ENCODE measurements at places on chromosomes 7 and 10. TPM values are rescaled to one million over a fixed set of nuclear protein-coding genes. Genes with fewer than 3 reads are reported as not detected.

DNA sequence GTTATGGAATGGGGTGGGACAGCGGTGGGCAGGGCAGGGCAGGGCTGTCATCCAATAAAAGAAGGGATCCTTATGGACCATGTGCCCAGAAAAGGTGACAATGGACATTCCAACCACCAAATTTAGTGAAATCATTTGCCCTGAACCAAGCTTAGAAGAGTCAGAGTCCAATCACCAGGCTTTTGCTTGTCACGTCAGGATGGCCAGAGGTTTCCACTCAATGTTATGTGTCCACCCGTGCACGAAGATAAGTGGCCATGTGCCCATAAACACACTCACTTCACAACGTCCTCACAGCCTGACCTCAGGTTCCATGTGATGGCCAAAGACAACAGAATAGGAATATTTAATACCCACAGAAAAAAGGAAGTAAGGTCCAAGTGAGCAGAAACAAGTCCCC lies 36.6 kb upstream of the PLPP4 start:
- DNase-seq: no peak

GRCh38 chr7:106279425-106280197 lies 5.2 kb downstream of the NAMPT start:
- DNase-seq: no peak

EFCAB10 gene
- not detected for total RNA-seq

PAPOLB gene
- not detected for total RNA-seq

SPDYE11 gene
- not detected for total RNA-seq

DNA sequence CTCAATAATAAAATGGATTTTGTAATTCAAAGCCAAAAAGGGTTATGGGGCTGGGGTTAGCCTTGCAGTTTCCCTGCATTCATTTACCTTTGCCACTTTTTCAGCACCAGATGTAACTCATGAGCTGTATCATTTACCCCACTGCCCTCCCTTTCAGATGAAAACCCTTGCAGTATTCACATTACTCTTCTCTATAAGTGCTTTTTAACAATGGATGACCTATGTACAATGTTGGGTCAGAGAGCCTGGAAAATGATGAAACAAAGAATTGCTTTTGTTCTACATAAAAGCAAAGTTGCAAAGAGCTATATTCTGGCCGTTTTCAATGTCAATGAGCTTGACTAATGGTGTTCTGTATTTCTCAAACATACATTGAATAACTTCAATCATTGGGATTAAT lies 189.7 kb downstream of the TMEM26 start:
- no peak for DNase-seq

GRCh38 chr10:111123883-111124282 lies 47.1 kb downstream of the ADRA2A start:
- DNase-seq: no peak

DNA sequence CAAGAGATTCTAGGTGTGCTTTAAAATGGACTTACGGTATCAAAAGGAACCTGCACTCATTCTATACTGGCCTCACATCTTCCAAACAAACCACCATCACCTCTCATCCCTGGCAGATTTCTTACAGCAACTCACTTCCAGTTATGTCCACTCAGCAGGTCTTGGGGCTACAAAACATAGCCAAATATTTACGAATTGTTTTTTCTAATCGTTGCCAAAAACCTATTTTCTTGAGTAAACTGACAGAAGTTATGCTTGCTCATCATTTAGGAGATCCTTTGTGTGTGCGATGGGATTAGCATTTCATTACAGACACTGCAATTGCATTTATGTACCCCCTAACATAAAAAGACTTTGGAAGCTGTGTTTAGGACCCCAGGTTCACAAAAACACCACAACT lies 2.7 kb downstream of the KCNMA1 start:
- DNase-seq: no peak

- DNase-seq: no peak
Measured at GRCh38 chr7:1815051-1815481, 145.0 kb downstream of the ELFN1 start.

DNA sequence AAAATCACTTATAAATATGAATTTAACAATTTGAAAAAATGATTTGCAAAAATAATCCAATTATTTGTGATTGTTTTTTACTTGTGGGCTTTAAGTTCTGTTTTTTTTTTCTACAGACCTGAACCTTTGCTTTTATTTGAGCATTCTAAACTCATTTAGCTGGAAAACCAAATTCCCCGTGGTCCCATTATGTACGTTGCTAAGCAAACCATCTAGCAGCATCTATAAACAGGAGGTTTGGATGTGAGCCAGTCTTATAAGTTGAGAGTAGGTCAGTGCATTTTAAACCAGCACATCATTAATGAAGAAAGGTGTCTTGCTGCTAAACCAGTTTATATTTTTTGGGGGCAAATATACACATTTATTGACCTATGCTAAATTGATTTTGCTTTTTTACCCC lies 77.3 kb downstream of the LRRN3 start:
- no peak for DNase-seq

DNA sequence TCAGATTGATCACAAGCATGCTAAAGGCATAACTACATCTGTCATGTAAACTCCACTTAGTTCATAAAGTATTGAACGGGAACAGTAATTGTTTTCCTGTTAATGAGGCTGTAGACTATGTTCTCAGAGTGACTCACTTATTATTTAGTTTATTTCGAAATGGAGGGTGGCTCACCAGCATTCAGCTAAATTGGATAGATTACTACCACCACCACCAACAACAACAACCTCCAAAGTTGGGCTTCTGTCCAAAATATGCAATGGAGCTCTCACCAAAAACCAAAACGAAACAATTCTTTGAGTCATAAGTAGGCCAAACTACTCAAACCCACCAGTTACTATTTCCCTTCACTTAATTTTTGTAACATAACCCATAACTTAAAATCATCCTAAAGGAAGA lies 127.9 kb upstream of the NRBF2 start:
- no peak for DNase-seq

C7orf57 gene
- not detected for total RNA-seq

DNA sequence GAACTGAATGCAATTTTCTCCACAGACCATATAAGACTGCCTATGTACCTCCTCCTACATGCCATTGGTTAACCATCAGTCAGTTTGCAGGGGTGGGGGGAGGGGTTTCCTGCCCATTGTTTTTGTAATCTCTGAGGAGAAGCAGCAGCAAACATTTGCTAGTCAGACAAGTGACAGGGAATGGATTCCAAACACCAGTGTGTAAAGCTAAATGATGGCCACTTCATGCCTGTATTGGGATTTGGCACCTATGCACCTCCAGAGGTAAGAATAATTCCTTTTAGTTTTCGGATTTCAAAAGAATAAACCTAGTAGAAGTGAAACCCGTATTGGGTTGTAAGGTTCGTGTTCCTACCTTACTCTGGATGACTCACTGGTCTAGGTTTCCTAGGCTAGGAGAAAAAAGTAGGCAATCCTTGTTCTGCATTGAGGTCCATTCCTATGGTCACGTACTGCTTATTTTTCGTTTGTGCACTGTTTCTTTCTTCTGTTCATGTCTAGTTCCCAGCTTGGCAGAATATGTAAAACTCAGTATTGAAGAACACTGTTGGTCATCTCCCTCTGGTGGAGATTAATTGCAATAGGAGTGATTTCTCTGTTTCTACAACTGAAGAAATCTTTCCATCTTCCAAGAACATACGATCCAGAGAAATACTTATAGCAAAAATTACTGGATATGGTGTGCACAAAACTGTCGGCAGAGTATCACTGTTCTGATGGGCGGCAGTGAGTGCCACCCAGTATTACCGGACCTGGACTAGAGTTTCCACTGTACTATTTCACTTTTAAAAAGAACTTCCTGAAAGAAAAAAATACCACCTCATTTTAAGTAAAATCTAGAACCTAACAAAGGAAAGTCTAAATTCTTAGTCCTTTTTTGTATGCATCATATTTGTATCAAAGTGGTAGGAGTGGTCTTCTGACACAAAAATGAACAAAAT lies at the start of gene AKR1C3:
TSS of gene AKR1C3 (plus strand) at position 150 of the 941 bp plus-strand sequence. CDS start at position 181, 31 bp downstream.
- DNase-seq: peak; percentile 58

- DNase-seq: no peak
Measured at GRCh38 chr10:109178591-109178990, 744.7 kb downstream of the XPNPEP1 start.

GRCh38 chr10:70368774-70369482 lies 13.5 kb downstream of the LRRC20 start:
- no peak for DNase-seq

C10orf62 gene
- not detected for total RNA-seq

DNA sequence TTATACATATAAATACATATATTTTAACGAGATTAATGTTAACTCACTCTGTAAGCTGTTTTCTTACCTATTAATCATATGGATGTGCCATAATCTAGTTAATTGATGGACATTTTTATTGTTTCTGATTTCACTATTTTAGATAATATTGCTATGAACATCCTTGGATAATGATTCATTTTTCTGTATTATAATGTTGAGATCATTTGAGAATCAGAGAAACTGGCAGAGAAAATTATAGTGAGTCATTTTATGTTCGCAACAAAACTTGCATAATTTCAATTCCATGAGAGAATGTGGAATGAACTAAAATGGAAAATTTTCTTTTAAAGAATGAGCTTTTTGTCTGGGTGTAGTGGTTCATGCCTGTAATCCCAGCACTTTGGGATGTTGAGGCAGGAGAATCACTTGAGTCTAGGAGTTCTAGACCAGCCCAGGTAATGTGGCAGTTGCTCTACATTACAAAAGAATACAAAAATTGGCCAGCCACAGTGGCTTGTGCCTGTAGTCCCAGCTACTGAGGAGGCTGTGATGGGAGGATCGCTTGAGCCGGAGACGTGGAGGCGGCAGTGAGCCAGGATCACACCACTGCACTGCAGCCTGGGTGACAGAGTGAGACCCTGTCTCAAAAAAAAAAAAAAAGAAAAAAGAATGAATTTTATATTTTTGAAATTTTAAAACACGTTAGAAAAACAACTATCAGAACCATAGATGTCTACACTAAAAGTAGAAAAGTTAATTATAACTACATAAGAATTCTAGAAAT lies 40.5 kb downstream of the PAPSS2 start:
- DNase-seq: no peak

HGF gene
- not detected for total RNA-seq

GRCh38 chr10:47255033-47255813 lies 44.8 kb upstream of the GDF10 start:
- DNase-seq: no peak

ANKRD61 gene
- total RNA-seq: 0.22 TPM

HMX3 gene
- total RNA-seq: not detected

DNA sequence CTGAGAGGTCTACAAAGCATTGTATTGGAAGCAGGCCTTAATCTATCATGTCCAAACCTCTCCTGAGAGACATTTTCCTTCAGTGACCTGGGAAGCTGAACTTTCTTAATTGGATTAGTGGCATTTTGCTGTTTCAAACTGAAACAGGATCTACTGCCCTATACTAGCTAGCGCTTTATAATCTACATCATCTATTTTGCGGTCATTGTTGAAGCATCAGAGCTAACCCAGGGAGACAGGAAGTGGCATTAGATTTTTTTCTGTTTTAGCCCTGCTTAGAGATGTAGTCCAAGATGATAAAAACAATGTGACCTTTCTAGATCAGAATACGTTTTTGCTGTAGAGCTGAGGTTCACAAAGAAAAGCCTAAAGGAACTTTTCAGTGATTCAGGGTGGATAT lies 147.4 kb upstream of the AGR3 start:
- DNase-seq: no peak

SYPL1 gene
- 88.9 TPM for total RNA-seq

- no peak for DNase-seq
Measured at GRCh38 chr10:119406601-119407253, 135.8 kb downstream of the RGS10 start.

DNA sequence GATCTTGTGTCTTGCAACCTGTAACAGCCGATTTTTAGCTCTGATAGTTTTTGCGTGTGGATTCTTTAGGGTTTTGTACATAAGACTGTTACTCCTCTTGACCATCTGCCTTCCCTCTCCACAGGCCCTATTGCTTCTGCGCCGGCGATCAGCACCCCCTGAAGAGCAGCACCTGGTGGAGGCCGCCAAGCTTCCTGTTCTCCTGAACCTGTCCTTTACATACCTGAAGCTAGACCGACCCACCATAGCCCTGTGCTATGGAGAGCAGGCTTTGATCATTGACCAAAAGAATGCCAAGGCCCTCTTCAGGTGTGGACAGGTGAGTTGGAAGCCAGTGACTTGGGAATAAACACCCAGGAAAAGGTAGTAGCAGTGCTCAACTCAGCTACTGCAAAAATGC lies 12.6 kb downstream of the FKBP6 start:
- no peak for DNase-seq

- DNase-seq: no peak
Measured at GRCh38 chr10:35274498-35275060, 61.7 kb upstream of the CCNY start.

DNA sequence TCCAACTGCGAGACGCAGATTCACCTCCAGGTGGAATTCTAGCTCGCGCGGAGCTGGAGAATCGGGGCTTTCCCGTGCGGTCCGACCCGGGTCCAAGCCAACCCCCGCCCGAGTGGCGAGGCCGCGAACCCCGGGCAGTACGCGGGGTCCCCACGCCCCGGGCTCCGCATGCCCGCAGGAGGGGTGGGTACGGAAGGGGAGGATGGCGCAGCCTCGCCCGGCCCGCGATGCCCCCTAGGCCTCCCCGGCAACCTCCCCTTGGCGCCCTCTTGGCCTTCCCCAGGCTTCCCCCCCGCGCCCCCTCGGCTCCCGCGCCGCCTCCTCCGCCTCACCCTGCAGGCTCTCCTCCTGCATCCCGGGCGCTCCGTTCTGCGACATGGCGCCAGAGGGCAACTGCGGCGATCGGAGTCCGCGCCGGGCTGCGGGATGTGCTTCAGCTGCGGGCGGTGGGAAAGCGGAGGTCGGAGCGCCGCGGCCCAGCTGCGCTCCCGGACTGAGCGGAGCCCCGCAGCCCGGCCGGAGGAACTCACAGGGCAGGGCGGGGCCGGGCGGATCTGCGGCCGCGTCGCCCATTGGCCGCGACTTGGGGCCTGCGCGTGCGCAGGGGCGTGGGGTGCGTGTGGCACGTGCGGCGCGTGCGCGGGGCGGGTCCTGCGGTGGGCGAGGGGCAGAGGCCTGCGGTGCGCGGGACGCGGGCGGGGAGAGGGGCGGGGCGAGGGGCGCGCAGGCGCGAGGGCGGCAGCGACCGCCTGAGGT lies at the start of gene BNIP3:
TSS of gene BNIP3 (minus strand) at position 495 of the 756 bp plus-strand sequence. CDS start at position 378, 117 bp downstream.
- DNase-seq: no peak

DNA sequence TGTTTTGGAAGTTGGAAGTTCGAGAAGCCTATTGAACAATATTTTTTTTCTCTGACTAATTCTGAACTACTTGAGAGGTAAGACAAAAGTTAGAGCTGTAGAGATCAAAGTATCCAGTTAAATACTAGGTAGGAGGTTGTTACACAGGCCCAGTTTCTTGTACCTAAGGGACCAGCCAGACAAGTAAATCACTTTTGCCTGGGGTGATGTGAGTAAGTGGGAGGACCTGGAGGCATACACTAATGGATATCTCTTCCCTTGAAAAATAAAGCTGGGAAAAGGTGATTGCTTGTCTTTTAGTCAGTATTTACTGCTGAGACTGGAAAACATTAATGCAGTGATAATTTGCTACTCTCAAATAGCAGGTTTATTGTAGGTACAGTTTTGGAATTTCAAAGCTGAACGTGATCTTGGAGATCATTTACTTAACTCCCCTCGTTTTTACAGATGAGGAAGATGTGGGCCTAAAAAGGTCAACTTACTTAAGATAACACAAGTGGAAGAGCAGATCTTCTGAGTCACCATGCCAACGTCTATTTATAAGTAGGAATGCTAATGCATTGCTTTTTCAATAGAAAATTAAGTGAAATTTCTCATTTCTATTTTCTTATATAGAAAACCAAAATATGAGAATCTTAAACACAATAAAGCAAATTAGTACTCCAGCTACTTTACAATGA lies 181.3 kb downstream of the PPP1R9A start:
- no peak for DNase-seq

GRCh38 chr10:60377955-60378354 lies 11.7 kb downstream of the ANK3 start:
- DNase-seq: no peak

GRCh38 chr7:74572301-74572979 lies 85.1 kb upstream of the GTF2I start:
- no peak for DNase-seq
